ENCODE measurements at places on chromosomes 3 and 15.

DNA sequence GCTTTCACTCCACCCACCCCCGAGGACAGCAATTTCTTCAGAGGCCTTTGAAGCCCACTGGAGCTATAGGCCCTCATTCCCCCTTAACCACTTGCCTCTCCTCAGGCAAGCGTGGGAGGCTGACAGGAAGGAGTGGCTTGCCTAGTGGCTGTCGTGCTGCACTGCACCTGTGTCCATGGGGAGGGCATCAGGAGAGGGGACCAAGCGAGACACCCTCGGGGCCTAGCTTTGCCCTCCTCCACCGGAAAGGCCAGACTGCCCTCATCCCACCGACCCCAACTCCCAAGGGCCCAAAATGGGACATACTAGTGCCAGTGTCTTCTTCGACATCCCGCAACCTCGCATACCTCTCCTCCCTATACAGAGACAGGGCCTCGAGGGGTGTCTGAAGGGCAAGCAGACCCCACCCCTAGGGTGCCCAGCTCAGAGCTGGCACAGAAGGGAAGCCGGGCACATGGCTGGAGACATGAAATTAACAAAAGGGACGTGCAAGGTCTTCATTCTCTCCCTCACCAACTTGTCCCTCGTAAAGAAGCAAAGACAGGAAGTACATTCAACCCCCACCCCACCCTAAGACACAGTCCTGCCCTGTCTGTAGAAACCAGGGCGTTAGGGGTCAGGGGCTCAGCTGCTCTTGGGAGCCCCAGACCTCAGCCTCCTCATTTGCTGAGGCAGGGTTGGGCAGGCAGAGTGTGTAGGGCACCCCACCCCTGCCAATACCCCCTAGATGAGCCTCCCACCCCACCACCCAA, 24.3 kb downstream of the VIPR1 start:
- no peak for DNase-seq

GRCh38 chr3:30324587-30324986, 281.8 kb upstream of the TGFBR2 start:
- no peak for DNase-seq

DNA sequence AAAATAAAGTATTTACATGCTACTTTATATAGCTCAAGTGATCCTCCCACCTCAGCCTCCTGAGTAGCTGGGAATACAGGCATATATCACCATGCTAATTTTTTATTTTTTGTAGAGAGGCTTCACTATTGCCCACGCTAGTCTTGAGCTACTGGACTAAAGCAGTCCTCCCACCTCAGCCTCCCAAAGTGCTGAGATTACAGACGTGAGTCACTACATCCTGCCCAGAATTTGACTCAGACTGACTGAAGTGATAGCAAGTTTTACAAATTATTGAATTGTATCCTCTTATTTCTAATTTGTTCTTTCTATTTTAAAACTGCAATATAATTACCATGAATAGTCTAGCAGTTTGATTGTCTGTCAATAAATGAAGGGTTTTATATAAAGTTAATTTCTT, 210.3 kb upstream of the CGNL1 start:
- DNase-seq = no peak

- no peak for DNase-seq
Observed at GRCh38 chr3:47857151-47857550, 54.2 kb downstream of the DHX30 start.

- DNase-seq = peak; percentile 81
Observed at GRCh38 chr3:42547401-42547945, 34.3 kb downstream of the SEC22C start.

DNA sequence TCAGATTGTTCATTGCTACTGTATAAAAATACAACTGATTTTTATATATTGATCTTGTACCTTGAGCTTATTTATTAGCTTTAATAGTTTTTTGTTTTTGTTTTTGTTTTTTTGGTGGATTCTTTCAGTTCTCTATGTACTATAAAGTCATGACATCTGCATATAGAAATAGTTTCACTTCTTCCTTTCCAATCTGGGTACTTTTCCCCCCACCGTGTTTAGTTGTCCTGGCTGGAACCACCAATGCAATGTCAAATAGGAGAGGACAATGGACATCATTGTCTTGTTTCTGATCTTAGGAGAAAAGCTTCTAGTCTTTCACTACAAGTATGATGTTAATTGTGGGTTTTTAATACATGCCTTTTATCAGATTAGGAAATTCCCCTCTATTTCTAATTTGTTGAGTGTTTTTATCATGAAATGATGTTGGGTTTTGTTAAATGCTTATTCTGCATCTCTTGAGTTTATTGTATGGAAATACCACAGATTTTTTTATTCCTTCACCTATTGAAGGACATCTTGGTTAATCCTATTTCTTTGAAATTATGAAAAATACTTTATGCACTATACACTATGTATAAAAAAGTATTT, 2.8 kb upstream of the XCR1 start:
- no peak for DNase-seq

DNA sequence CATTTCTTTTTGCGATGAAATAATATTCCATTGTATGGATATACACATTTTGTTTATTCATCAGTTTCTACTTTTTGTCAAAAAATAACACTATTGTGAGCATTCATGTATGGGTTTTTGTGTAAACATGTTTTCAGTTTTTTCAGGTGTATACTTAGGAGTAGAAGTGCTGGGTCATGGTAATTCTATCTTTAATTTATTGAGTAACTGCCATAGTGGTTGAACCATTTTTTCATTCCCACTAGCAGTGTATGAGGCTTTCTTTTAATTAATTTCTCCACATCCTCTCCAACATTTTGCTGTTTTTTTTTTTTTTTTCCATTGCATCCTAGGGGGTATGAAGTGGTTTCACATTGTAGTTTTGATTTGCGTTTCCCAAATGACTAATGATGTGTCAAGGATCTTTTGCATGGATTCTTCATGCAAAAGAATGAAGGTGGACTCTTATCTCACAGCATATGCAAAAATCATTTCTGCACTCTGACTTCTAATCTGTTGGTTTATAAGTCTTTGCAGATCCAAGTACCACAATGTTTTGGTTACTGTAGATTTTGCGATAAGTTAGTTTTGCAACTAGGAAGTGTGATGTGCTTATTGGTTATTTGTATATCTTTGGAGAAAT, 12.6 kb downstream of the ATP2C1 start:
- DNase-seq = no peak

DNA sequence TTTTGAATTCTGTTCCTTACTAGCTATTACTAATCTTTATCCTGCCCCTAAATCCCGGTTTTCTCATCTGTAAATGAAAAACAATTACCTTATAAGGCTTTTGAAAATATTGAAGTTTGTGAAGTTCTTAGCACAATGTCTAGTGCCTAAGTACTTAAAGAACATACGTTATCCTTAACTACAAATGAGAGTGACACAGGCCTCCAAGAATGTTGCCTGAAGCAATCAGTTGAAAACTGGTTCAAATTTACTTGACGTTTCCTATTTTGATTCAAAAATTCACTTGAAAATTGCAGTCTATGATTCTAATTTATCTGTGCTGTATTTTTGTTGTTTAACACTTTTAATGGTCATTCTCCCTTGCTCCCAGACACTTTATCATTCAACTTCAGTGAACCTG, 3.2 kb downstream of the SENP7 start:
- DNase-seq = no peak

DNA sequence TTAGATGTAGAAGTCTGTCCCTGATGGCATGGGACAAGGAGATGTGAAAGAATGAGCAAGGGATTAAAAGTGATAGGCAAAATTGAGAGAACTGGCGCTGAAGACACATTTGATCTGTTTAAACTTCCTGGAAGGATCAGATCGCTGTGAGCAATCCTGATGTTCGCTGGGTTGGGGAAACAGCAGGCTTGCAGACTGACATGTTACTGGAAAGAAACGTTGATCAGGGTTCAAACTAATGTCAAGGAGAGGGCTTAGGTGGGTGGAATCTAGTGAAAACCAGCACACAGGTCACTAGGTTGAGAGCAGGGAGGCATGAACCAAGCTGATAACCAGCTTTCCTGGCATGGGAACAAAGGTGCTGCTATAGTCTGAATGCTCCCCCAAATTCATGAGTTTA, 34.5 kb upstream of the SPTSSB start:
- DNase-seq = no peak

DNA sequence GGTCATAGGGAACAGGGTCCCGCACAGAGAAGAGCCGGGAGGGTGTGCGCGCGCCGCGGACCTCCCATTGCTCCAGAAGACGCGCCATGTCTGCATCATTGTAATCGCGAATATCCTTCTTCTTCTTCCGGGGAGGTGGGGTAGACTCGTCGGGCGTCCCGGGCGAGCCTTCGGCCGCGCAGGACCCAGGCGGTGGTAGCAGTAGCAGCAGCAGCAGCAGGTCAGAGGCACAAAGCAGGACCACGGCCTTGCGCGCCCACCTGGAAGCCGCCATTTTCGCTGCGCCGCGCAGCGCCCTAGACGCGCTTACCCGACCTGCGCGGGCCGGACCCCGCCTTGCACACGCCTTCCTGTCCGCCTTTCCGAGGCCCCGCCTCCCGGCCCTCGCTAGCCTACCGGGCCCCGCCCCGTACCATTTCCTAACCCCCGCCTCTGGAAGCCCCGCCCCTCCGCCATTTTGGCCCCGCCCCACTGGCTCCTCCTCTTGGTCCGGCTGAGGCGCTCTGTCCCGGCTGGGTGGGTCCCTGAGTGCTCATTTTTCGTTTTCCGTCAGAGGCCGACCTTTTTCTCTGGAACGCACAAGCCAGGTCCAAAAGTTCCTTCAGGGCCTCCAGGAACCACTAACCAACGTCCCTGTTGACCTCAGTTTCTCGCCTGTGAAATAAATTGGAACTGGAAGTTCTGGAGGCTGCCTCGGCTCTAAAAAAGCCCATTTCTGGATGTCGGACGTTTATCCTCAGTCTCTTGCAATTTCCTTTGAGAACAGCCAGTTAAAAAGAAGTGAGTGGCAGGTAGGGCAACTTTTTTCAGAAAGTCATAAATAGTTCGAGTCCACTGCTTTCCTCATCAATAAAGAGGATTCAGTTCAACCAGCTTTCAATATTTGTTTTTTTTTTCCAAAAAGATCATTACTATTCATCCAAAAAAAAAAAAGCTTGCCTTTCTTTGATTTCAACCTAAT, at the start of gene MESD:
TSS of gene MESD (minus strand) at position 302 of the 961 bp plus-strand sequence. CDS start at position 274, 28 bp downstream.
- DNase-seq = peak; percentile 96

- peak; percentile 51 for DNase-seq
Observed at GRCh38 chr3:113249111-113249510, 37.8 kb downstream of the BOC start.

GRCh38 chr3:157407769-157408168, 28.9 kb upstream of the PTX3 start:
- DNase-seq = no peak

DNA sequence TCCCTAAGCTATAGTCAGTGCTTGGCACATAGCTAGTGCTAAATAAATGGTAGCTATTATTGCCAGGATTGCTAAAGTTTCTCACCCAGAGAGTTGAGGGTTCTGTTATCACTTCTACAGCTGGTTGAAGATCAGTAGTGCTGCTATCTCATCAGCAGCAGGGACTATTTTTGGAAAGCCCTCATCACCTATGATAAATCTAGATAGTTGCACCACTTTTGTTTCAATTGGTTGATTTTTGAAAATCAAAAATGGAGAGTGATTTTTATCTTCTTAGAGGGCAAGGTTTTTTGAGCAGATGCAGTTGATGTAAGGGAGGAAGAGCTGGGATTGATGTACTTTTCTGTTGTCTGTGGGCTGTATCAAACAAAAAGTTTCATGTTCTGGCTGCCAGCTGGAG, 101.6 kb downstream of the ST6GAL1 start:
- DNase-seq = no peak

DNA sequence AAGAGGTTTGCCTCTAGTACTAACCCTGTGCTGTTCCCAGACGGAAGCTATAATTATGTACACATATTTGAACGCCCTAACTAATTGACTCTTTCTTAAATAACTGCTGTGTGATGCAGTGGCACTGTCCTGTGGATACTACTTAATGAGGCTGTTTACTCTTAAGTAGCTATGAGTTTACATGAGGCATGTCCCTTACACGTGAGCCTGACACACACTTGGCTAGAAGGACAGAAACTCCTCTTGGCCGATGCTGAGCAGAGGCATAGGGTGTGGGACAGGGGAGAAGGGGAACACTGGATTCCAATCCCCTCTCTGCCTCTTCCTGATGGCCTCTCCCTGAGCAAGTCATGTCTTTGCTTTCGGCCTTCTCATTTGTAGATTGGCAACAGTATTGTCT, 21.9 kb downstream of the EHD4 start:
- DNase-seq = no peak

GRCh38 chr3:179068779-179069530, 2.7 kb downstream of the ZMAT3 start:
- DNase-seq = no peak

GRCh38 chr3:45056608-45057301, 30.7 kb downstream of the CLEC3B start:
- DNase-seq = no peak

DNA sequence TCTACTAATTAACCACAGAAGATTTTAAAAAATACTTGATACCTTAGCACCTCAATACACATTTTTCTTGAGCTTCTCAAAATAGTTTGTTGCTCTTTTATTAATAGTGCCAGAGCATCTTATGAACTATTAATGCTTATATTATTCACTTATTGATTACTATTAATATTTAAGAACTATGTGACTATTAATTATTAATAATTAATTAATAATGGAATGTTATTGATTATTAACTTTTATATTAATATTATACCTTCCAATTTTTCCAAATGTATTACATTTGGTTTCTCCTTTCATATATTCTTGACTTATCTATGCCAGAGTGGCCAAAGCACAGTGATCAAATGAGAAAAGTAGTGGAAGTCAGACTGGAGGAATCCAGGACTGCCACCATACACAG, 138.3 kb downstream of the CCNL1 start:
- no peak for DNase-seq

GRCh38 chr3:32106929-32107362, 526 bp downstream of the GPD1L start:
- DNase-seq = peak; percentile 53

DNA sequence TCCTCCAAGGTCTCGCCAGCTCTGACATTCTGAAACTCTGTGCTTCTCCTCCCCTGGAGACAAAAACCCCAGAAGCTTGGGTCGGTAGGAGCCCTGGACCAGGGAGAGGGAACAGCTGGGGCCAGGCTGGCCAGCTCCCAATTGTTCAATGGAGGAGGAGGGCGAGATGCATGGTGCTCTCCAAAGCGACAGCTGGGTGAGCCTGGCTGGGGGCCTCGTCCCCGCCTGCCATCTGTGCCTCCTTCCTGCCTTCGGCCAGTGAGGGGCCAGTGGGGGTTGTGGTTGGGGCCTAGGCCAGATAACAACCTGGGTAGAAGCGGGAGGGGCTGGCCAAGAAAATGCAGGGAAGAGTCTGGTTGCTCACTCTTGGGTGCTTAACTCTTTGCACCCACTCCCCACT, 79.4 kb downstream of the CORO2B start:
- DNase-seq = peak; percentile 78

- no peak for DNase-seq
Observed at GRCh38 chr15:76795217-76795616, 109.9 kb downstream of the SCAPER start.

DNA sequence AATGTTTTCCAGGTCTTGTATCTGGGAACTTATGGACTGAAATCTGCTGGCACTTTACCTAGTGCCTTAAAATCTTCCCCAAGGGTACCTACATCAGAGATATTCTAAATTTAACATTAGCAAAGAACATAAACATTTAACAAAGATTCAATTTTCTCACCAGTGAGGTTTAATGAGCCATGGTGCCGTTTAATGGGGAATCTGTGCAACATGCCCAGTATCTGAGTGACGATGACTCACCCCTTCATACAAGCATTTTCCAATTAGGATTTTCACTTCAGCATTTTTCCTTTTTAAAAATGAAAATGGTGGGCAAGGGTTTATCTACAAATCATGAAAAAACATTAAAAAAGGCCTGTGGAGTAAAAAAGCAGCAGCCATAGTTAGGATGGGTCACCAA, 189.4 kb downstream of the SLC9A9 start:
- no peak for DNase-seq
